ENCODE measurements at places on chromosomes 4 and X. TPM values are rescaled to one million over a fixed set of nuclear protein-coding genes. Genes with fewer than 3 reads are reported as not detected.

Gene PAGE2B
- total RNA-seq: not detected

Gene ZMAT1
- 12.1 TPM for total RNA-seq

Gene ETDA
- not detected for total RNA-seq

Gene GCNA
- total RNA-seq: 4.7 TPM

Gene IL2
- not detected for total RNA-seq

Gene RHOXF2B
- not detected for total RNA-seq

Gene CDS1
- 1.4 TPM for total RNA-seq

Gene TMEM31
- total RNA-seq: not detected

Gene CXCR3
- not detected for total RNA-seq

Gene RTL5
- total RNA-seq: 5.3 TPM

Gene MXRA5
- 1.1 TPM for total RNA-seq

Gene GC
- total RNA-seq: not detected

Gene AMER1
- 3.3 TPM for total RNA-seq

Gene CT45A5
- total RNA-seq: not detected

Gene LEF1
- total RNA-seq: not detected

Gene CT45A3
- not detected for total RNA-seq

Gene TSPAN7
- 44.5 TPM for total RNA-seq
